ENCODE measurements at places on chromosomes 16 and 17.

DNA sequence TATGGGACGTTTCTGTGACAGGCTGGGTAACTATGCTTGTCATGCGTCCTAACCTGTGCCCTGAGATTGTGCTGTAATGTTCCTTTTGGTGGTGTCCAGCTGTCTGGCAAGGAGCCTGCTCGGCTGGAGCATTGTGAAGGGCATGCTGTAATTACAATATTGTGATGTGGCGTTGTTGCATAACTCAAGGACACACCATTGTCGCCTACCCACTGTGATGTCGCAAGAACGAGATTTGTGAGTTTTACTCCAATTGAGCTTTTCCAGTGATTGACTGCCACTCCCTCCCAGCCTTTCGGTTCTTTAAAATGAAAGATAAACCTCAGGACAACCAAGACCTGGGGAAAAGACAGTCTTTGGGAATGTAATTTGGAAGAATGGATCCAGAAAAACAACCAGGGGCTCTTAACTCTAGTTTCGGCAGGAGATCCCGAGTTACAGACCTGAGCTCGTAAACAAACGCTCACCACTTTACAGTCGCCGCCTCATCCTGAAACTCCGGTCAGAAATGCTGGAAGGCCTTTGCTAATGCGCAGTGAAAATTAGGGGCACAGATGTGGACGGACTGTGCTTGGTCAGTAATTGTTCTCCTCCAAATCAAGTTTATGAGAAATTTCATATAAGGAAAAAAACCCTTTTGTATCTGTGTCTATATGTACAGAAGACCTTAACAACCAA is 1.3 kb downstream of the ZNF750 start:
- DNase-seq = no peak

GRCh38 chr17:70588003-70588402 is 418.7 kb downstream of the KCNJ2 start:
- no peak for DNase-seq

- no peak for DNase-seq
Measured at GRCh38 chr17:34622862-34623623, 43.7 kb downstream of the TMEM132E start.

DNA sequence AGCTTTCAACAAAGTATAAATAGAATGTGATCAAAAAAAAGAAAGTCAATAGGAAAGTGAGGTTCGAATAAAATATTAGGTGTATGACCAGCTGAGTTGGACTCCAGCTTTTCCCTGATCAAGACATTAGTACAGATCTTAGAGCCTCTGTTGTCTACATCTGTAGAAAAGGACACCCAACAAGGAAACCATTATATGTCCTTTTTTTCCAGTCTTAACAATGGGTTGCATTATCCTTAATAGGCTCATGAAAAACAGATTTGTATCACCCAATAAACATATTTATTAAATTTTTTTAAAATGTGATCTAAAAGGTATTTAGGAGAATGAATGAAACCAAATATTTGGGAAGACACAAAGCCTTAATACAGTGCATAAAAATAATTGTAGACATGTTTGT is 18.1 kb downstream of the ABCA6 start:
- no peak for DNase-seq

GRCh38 chr16:55530316-55530856 is 21.5 kb downstream of the LPCAT2 start:
- DNase-seq = no peak

- DNase-seq = no peak
Measured at GRCh38 chr16:53689636-53690035, 14.0 kb downstream of the RPGRIP1L start.

DNA sequence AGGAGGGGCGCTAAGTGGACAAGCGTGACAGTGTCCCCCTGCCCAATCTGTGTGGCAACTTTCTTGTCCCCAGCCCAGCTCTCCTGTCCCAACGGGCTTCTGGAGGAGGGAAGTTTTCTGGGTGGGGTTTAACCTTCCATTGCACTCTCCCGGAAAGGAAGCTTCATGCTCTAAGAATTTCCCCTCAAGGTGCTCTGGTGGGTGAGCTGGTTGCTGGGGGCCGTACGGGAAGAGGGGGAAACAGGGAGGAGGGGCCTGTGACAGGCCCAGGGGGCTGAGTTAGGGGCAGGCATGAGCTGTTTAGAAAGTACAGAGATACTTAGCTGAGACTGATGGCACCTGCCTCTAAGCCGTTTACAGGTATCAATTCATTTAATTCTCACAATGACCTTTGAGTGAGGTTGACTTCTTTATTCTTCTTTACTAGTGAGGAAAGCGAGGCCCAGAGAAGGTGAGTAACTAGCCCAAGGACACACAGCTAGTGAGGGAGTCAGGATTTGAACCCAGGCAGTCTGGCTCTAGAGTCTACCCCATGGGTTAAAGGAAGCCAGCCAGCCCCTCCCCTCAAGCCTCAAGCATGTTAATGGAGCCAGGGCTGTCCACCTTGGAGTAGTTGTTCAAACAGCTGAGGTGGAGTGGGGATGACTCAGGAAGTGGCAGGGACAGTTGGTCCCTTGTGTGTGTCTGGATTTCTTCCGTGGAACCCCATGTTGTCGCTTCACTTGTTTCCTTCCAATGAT is 18.9 kb downstream of the ADGRG1 start:
- no peak for DNase-seq

GRCh38 chr16:82192665-82193064 is 22.6 kb upstream of the MPHOSPH6 start:
- no peak for DNase-seq

DNA sequence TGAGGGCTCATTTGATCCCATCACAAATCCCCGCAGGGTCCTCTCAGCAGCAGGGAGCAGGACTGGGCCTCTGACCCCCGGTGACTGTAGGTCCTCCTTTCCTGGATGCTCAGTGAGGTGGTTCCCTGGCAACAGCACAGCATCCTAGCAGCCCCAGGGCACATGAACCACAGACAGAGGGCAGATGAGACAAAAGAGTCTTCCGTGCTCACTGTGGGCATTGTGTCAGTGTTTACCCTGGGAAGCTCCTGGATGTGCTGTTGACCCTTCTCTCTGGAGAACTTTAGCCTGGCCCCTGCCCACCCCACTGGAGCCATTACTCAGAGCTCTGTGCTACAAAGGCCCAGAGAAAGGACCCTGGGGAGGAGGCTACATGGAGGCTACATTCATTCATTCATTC is 21.7 kb upstream of the TMEM220 start:
- DNase-seq = no peak

DNA sequence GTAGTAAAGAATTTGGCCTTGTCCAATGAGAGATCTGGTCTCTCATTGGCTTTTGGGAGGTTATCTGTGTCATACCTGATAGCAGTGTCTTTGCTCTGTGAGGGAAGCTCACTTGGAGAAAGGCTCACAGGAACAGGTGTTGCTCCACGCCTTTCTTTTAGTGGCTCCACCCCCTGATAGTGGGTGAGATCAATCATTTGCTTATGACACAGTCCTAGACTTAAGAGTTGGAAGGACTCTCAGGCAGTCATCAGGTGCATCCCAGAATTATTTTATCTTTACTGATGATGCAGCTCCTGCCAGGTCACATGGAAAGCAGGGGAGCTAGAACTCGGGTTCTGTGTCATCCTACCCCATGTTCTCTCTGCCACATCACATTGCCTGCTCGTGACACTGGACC is 59.3 kb downstream of the CENPV start:
- DNase-seq = no peak

DNA sequence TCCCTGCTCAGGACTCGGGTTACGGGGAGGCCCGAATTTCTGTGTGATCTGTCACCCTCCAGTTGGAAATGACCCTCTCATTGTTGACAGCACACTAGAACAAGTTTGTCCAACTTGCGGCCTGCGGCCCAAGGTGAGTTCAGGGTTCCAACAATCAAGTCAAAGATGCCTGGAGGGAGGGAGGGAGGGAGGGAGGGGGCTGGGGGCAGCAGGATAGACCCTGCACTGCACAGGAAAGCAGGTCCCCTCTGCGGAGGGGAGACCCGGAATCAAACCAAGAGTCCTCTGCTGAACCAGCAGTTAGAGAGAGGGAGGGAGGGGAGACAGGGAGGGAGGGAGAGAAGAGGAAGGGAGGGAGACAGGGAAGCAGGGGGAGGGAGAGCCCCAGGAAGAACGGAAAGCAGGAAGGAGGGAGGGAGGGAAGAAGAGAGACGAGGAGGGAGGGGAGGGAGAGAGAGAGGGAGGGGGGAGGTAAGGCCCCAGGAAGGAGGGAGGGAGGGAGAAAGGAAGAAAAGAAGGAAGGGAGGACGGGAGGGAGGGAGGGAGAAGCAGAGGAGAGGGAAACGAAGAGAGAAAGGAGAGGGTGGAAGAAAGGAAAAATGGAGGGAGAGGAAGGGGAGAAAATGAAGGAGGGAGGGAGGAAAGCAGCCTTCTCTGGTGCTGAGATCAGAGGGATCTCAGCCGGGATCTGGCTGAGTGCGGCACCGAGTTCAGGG is 96.7 kb upstream of the CDH5 start:
- no peak for DNase-seq

- no peak for DNase-seq
Measured at GRCh38 chr17:79619636-79620206, 8.9 kb upstream of the RBFOX3 start.

DNA sequence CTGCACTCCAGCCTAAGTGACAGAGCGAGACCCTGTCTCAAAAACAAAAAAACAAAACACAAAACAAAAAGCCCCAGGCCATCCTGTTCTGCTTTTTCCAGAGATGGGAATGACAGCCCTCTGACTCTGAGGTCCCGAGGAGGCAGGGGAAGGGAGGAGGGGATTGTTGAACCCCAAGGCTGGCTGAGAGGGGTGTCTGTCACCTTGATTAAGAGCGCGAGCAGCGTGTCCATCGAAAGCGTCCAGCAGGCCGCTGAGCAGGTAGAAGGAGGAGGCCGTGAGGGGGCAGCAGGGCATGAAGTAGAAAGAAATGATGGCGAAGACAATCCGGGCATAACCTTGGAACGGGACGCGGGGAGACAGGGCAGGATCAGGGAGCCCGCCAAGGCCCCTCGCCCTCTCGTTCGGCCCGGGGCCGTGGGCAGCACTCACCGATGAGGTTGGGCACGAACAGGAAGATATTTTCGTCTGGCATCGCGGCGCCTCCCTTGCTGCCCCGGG is 593 bp downstream of the CDIPT start:
- DNase-seq = no peak

Data from activated naive CD4-positive, alpha-beta T cell (primary cell).